ENCODE measurements at places on chromosomes 6 and 20. TPM values are rescaled to one million over a fixed set of nuclear protein-coding genes. Genes with fewer than 3 reads are reported as not detected.

FAM83B gene
- total RNA-seq: 15.6 TPM

ACSS1 gene
- total RNA-seq: 12.8 TPM

DNA sequence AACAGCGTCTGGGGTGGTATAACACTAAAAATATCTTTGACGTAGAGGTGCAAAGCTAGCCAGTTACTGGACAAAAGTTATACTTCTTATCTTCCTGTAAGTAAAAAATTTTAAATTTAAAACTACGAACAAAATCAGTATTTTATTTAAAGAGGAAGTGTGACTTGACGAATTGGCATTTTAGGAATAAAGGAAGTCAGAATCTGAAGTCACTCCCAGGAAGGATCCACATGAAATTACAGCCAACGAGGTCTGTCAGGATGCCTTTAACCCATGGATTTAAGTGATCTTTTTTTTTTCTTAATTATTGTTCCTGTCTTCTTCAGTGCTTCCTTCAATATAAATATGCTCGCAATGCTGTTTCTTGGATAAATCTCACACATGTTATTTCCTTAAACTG, 27.2 kb upstream of the SNX9 start:
- H3K36me3 ChIP-seq: no peaks in the 10 kb centered on the region
- H3K4me1 ChIP-seq: peaks cover 18% of the 10 kb centered on the region
- H3K27me3 ChIP-seq: no peaks in the 10 kb centered on the region
- H3K27ac ChIP-seq: no peak overlapping the region
- no peak overlapping the region for H3K4me3 ChIP-seq

- H3K4me3 ChIP-seq: no peak overlapping the region
- H3K4me1 ChIP-seq: no peaks in the 10 kb centered on the region
- H3K27me3 ChIP-seq: no peaks in the 10 kb centered on the region
- no peaks in the 10 kb centered on the region for H3K36me3 ChIP-seq
- H3K27ac ChIP-seq: no peak overlapping the region
Measured at GRCh38 chr6:90065173-90065572, 170.9 kb downstream of the GJA10 start.

GRCh38 chr6:91198588-91199255, 611.9 kb upstream of the MAP3K7 start:
- H3K4me3 ChIP-seq: no peak overlapping the region
- H3K27me3 ChIP-seq: no peaks in the 10 kb centered on the region
- H3K27ac ChIP-seq: no peak overlapping the region
- H3K36me3 ChIP-seq: no peaks in the 10 kb centered on the region

GRCh38 chr6:125528621-125529041, 220.8 kb upstream of the HEY2 start:
- H3K4me1 ChIP-seq: no peaks in the 10 kb centered on the region
- H3K4me3 ChIP-seq: no peak overlapping the region
- no peaks in the 10 kb centered on the region for H3K36me3 ChIP-seq
- H3K27ac ChIP-seq: no peak overlapping the region
- DNase-seq: no peak

DNA sequence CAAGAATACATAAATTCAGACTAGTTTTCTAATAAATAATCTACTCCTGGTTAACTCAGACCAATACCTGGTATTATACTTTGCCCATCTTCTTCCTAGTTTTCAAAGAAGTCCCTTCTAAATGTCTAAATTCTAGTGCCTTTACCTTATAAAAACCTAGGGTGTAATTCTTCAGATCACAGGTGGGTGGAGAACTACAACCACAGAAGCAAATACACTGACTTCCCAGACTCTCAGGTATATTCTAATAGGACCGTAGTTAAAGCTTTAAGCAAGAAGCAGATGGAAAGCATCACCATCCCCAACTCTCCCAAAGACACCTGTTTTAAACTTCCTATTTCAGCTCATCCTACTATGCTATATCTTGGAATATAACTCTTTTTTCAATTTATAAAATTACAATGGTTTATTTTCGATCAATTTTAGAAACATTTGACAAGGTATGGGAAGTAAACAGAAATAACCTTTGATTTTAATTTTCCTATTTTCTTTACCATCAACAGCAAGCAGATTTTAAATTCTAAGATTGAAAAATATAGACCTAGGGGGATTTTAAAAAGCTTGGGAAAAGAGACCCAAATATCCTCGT, 15.8 kb downstream of the MAN1A1 start:
- H3K4me3 ChIP-seq: no peak overlapping the region
- H3K27me3 ChIP-seq: no peaks in the 10 kb centered on the region
- no peak for DNase-seq
- no peak overlapping the region for H3K27ac ChIP-seq
- no peaks in the 10 kb centered on the region for H3K36me3 ChIP-seq
